NB4 (cell line): ENCODE measurements at places on chromosomes 3 and 15.

- DNase-seq: peak; percentile 83
Measured at GRCh38 chr3:53114011-53114400, 16.2 kb downstream of the RFT1 start.

DNA sequence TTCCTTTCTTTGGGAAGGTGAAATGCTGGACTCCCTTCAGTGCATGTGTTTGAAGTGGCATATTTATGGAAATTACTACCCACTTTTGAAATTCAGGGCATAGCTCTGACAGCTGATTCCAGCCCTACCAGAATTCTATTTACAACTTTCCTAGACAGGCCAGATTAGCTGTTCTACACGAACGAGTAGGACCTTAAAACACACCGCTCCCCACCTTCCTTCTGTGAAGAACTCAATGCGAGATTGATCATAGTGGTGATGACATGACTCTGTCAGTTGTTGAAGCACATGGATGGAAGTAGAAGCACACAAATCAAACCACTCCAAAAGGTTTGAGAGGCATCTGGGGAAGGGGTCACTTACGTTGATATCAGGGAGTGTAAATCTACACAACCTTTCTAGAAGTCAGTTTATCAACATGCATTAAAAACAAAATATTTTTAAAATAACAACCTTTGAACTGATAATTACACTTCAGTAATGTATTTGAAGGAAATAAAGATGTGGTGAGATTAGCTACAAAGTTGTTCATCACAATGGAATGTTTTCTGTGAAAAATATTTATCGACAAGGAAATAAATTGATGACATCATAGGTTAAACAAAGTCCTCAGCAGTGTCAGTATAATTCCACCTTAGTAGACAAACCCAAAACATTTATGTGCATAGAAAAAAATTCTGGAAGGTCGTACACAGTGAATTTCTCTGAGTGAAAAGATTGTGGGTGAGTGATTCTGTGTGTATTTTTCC lies 29.8 kb downstream of the RARB start:
- no peak for DNase-seq

GRCh38 chr15:98782801-98783200 lies 134.5 kb downstream of the IGF1R start:
- no peak for DNase-seq

DNA sequence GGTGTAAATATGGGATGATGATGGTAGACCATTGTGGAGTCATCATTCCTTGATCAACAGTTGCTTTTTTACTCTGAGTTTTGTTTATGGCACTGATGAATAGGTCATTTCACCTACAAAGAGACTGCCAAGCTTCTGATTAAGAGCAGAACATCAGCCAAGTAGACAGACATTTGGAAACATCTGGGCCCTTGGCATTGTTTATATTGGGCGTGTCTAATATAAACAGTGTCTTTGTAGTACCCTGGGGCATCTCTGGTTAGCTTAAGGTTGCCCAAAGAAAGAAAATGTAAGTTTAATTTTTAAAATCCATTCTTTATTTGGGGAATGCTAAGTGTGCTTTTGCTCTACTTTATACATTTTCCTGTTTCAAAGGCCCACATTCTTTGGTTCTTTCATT lies 377.0 kb downstream of the FEZF2 start:
- no peak for DNase-seq

- DNase-seq: no peak
Measured at GRCh38 chr3:178986456-178986855, 85.2 kb downstream of the ZMAT3 start.

DNA sequence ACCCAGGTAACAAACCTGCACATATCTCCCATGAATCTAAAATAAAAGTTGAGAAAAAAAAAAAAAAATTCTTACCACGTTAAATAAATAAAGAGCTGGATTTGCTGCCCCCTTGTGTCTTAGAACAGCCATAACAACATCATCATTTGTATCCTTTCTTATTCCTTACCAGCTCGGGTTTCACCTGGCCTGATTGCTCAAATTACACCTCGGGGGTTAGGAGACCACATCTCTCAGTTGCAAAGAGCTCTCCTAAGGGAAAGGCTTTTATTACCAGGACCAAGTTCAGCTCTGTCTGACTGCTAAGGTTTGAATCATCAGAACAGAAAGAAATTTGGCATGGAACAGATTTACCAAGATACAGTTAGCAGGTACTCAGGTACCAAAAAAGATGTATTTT lies 25.8 kb upstream of the RPL39L start:
- peak; percentile 57 for DNase-seq

- DNase-seq: peak; percentile 14
Measured at GRCh38 chr3:69250014-69250413, 127.6 kb upstream of the LMOD3 start.

- no peak for DNase-seq
Measured at GRCh38 chr15:85582131-85583079, 202.0 kb downstream of the AKAP13 start.

DNA sequence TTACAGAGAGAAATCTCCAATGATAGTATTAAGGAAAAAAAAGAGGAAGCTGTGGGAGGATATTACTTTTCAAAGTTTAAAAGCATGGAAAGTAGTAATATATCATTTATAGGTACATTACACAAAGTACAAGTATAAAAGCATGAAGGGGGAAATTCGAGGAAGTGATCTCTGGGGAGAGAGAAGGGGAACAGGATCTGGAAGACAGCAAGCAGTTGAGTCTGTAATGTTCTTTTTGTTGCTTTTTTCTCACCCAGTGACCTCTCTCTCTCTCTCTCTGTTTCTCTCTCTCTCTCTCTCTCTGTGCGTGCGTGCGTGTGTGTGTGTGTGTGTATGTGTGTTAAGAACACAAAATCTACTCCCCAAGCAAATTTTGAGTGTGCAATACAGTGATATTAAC lies 10.2 kb downstream of the C3orf20 start:
- peak; percentile 26 for DNase-seq

GRCh38 chr3:112815981-112816380 lies 30.7 kb downstream of the CD200R1L start:
- no peak for DNase-seq

- DNase-seq: no peak
Measured at GRCh38 chr15:98941595-98942255, 65.9 kb downstream of the PGPEP1L start.

DNA sequence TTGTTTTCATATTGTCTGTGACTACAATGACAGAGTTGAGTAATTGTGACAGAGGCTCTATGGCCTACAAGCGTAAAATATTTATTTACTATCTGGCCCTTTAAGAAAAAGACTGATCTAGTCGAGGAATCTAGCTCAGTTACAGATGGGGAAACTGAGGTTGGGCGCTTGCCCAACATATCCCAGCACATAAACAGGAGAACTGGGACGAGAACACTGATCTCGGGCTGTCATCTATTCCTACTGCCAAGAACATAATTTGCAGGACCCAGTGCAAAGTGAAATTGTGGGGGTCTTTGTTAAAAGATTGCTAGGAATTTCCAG lies 1.9 kb downstream of the FES start:
- DNase-seq: no peak

DNA sequence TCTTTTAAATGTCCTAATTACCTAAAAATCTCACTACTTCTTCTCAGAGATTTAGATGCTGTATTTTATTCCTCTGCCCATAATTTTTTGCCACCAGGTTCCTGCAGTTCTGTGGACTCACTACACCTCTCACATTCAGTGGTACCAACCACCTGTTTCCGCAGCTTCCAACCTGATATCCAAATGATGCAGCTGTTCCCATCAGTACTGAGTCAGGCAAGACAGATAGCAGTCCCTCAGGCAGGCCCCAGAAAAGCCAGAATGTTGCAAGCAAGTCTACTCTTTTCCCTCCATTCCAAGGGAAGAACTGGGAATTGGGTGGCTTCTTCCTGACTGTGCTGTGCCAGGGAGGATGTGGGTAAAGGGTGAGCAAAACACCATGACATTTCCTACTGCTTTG lies 39.0 kb downstream of the MNS1 start:
- no peak for DNase-seq

DNA sequence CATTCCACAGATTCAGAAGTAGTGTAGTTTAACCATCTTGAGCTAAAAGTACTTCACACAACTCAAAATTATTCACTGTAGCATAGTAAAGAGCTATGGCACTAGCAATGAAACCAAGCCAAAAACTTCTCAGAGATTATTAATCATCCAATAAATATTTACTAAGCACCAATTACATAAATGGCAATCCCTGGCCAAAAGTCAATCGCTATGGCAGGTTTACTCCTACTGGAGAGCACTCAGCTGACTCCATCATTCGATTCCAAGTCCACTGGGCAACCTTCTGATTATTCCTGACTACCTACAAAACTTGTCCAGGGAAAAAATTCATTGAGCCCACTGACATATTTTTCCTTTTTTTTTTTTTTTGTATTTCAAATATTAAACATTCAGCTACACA lies 23.9 kb downstream of the ATP13A3 start:
- no peak for DNase-seq
